ENCODE measurements at places on chromosomes 12 and 14.

DNA sequence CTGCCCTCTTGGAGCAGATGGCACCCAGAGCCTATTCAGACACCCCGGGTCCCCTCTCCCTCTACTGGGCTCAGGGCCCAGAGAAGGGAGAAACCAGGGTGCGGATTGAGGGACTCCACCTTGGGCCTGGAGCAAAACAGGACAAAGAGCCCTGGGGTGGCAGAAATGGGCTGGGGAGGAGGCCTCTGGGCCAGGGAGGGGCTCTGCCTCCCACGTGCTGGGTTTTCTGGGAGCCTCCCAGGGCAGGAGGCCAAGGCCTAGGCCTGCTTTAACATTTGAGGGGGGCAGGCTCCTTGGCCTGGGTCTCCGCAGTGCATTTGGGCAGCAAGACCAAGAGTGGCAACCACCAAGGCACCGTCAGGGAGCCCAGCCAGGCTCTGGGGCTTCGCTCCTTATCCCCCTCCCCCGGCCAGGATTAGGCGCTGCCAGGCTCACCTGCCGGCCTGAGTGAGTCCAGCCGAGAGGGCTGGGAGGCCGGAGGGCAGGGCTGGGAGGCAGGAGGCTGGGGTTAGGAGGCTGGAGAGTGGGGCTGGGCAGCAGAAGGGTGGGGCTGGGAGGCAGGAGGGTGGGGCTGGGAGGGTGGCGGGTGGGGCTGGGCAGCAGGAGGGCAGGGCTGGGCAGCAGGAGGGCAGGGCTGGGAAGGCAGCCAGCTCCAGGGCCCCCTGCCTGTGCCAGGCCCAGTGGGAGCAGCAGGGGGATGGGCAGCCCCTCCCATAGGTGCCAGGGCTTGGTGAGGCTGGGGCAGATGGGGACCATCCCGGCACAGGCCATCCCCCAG is 101.8 kb upstream of the EIF5 start:
- no peak for DNase-seq

GRCh38 chr12:70648831-70649230 is 11.6 kb upstream of the PTPRB start:
- DNase-seq = peak; percentile 56

- no peak for DNase-seq
Measured at GRCh38 chr14:28571636-28572035, 195.0 kb upstream of the FOXG1 start.

DNA sequence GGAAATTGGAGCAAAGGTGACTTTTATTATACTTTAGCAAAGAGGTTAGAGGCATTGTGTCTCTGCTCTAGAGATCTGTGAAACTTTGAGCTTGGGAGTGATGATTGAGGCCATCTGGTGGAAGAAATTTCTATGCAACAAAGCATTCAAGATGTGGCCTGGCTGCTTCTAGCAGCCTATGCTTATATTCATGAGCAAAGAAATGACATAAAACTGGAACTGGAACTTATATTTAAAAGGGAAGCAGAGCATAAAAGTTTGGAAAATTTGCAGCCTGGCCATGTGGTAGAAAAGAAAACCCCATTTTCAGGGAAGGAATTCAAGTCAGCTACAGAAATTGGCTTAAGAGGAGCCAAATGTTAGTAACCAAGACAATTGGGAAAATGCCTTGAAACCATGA is 70.4 kb downstream of the SDR9C7 start:
- no peak for DNase-seq

GRCh38 chr12:55670276-55670675 is 33.6 kb downstream of the OR10P1 start:
- no peak for DNase-seq

- DNase-seq = no peak
Measured at GRCh38 chr14:69346710-69347109, 51.4 kb downstream of the ERH start.

- no peak for DNase-seq
Measured at GRCh38 chr12:94819011-94819410, 168.7 kb upstream of the TMCC3 start.

DNA sequence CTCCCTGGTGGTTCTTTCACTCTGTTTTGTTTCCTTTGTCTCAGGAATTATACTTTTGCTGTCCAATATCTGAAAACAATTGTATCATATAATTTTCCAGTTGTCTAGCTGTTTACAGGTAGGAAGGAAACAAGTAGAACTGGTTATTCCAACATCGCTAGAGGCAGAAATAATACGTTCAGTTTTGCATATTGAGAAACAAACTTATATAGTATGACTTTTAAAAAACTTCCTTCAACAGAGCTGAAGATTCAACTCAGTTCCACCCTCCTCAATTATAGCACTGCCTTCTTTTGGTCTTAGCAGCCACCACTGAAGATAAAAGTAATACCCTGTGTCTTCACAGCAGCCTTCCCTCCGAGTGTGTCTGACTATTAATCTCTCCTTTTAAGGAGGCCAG is 214.3 kb downstream of the EFCAB11 start:
- no peak for DNase-seq
